ENCODE measurements at places on chromosomes 1 and 21.

- DNase-seq = no peak
These were observed 34.8 kb downstream of the CLCA1 start for GRCh38 chr1:86503406-86504136.

- DNase-seq = no peak
These were observed 146.9 kb upstream of the POGK start for GRCh38 chr1:166692346-166692745.

GRCh38 chr1:46019348-46019747, 113.1 kb downstream of the PIK3R3 start:
- no peak for DNase-seq

DNA sequence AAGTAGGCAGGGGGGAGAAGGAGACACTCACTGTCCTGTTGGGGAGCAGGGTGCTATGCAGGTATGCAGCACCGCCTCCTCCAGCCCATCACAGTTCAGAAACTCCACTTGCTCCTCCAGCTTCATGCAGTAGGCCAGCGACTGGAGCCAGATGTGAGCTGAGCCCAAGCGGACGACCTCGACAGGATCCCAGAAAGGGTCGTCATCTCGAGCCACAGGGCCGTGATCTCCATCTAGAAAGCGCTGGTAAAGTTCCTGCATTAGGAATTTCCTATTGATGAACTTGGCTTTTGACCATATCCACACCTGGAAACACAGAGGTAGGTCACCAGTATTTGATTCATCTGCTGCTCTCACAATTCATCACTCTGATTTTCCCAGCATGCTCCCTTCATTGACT, 56.1 kb downstream of the SCCPDH start:
- no peak for DNase-seq

- no peak for DNase-seq
These were observed 40.4 kb downstream of the PHC2 start for GRCh38 chr1:33390542-33390941.

DNA sequence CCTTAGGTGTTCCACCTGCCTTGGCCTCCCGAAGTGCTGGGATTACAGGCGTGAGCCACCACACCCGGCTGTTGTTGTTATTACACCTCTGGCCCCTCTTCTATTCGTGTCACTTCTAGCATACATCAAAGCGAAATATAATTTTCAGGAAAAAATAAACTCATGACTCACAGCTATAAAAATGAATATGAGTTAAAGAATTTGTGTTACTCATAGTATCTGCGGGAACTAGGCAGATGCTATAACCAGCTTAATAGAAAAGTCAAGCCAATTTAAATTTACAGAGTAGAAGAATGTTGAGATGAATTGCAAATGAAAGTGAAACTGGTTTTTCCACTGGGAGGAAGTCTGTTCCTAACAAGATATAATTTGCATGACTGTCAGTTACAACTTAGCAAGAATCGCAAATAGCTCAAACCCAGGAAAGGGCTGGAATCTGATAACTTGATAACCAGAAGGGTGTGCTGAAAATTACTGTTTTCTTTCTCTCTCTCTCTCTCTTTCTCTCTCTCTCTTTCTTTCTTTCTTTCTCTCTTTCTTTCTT, 11.2 kb downstream of the OR2W3 start:
- DNase-seq = no peak

DNA sequence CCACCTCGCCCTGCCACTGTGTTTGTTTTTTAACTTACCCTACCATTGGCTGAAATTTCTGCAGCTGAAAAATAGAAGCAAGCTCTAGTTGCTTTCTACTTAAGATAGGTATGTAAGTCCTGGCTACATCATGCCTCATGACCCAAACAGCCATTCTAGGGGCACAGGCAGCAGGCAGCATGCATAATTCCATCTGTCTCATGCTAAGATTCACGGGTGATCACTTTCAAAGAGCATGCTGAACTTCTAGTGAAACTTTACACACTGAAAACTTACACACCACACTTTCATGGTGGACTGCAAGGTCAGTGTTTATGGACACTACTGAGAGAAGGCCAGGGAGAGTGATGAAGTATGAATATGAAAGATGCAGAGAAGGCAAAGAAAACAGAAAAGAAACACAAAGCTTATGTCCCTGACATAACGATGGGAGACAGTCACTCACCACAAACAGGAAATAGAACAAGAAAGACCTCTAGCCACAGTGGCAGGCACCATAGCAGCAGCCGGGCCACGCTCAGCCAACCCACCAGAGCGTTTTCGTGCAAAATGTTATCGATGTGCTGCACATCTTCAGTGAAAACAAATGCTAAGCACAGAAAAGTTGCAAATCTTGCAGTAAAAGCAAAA, 102.3 kb upstream of the TIAM1 start:
- DNase-seq = no peak

DNA sequence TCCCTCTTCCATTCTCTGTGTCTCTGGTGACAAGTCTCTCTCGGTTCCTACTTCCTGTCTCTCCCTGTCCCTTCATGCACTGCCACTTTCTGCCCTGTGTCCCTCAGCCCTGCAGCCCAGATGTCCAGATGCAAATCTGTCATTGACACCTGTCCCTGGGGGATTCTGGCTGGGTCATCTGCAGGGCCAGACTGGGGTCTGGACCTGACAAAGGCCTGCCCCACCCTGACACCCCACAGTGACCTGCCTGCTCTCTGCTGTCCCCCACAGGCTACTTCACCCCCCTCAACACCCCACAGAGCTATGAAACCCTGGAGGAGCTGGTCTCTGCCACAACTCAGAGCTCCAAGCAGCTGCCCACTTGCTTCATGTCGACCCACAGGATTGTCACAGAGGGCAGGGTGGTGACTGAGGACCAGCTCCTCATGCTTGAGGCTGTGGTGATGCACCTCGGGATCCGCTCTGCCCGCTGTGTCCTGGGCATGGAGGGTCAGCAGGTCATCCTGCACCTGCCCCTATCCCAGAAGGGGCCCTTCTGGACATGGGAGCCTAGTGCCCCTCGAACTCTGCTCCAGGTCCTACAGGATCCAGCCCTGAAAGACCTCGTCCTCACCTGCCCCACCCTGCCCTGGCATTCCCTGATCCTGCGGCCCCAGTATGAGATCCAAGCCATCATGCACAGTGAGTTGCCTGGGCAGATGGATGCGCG, 7.2 kb downstream of the THEMIS2 start:
- no peak for DNase-seq

DNA sequence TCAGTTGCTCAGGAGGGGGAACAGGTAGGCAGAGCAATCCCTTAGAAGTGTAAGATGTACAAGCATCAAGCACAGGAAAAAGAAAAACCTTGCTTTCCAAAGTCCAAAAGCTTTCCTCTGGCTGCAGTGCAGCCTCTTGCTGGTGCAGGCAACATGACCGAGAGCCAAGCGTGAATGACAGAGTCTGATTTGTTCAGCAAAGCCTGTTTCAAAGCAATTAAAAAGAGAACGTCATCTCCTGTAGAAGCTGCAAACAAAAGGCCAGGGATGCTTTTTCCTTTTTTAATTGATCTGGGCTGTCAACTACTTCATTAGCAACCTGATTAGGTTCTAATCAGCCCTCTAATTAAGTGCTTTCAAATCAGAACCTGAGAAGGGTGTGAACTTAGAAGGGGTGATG, 38.2 kb upstream of the PLA2G2C start:
- DNase-seq = no peak

DNA sequence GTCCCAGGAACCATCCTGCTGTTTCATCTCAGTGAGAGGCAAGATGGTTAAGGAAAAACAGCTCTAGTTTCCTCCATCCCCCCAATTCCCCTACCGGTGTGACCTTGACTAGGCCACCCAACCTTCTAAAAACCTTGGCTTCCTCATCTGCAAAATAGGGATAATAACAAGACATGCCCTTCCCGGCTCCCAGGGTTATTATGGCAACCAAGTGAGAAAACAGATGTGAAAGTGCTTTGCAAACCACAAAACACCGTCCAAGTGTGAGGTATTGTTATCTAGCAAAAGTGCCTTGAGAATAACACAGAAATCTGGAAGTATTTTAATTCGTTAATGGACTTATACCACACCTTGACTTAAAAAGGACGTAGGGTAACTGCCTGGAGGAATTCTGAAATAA, 62.7 kb downstream of the ITPKB start:
- no peak for DNase-seq

GRCh38 chr1:109370712-109371340, 26.9 kb downstream of the SORT1 start:
- DNase-seq = no peak

DNA sequence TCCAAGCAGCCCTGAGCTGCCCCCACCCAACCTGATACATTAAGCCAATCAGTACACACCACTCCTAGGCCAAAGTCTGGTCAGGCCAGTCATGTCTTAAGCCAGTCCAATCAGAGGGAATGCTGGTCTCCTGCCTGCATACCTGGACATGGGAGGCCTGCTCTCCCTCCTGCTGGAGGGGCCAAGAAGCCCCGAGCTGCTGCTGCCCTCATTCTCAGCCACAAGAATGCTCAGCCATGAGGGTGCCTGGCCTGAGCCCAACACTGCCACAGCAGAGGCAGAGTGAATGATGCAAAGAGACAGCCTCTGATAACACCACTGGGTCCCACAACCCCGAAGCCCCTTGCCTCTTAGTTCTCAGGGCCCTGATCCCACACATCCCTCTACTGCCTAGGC, 23.0 kb downstream of the CHD5 start:
- no peak for DNase-seq

DNA sequence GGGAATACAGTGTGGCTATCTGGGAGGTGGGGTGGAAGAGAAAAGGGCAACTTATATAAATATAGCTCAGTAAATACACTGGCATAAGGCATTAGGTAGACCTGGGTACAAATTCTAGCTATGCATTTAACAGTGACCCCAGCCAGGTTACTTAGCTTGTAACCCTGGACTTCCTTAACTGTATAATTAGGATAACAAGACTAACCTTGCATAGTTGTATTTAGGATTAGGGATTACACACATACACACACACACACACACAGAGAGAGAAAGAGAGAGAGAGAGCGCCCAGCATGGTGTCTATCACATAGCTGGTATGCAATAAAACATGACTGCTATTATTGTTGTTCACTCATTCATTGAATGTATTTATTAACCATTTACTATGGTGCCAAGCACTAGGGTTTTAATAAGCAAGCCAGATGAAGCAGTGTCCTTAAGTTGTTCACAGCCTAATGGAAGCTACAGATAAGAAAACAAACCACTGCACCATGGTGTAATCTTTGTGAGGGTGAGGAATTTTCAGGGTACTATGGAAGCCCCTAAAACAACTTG, 251.4 kb downstream of the ZNF648 start:
- DNase-seq = no peak

DNA sequence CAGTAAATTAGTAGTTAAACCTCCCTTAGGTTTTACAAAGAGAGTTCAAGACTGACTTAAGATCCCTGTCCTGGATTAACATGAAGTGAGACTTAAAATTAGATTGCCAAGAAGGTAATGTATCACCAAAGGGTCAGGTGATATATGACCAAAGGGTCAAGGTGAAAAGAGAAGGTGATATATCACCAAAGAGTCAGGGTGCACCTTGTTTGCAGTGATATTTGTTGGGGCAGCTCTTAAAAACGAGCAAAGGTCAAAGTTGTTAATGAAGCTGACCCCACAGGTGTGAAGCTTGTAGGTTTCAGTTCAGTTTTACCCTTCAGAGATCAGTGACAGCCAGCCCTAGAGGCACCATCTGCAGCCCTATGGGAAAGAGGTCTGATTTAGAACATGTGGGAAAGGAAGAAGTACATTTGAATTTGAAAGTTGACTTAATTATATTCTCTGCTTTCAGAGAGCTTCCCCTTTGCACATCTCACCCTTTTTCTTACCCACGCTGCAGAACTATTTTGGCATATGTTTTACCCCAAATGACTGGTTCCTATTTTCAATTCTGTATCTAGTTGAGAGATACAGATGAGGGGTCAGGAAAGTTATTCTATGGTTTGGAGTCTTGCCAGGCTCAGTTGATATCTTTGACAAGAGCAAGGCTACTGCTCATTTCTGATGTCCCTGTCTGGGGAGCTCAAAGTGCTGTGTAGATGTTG, 170.8 kb downstream of the S1PR1 start:
- no peak for DNase-seq

- DNase-seq = no peak
These were observed 11.7 kb downstream of the C1orf94 start for GRCh38 chr1:34188418-34188817.

DNA sequence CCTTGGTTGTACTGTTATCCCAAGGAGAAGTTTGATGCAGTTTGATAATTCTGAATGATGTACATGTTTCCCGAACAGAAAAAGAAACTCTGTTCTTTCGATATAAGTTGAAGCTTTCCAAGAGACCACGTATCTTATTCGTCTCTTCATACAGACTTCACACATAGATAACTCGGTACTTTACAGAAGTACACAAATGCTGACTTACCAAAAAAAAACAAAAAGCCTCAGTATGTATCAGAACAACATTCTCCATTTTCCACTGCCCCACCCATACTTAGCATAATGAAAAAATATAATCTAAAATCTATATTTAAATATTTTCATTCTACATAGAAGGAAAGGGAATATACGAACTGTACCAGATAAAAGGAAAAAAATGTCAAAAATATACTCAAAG, 2.2 kb downstream of the FOXJ3 start:
- DNase-seq = no peak

- no peak for DNase-seq
These were observed 2.8 kb upstream of the ZBTB7B start for GRCh38 chr1:154999571-155000410.

GRCh38 chr1:184806296-184806721, 51.7 kb upstream of the EDEM3 start:
- DNase-seq = no peak

GRCh38 chr1:29124366-29125236, 898 bp upstream of the TMEM200B start:
- no peak for DNase-seq

DNA sequence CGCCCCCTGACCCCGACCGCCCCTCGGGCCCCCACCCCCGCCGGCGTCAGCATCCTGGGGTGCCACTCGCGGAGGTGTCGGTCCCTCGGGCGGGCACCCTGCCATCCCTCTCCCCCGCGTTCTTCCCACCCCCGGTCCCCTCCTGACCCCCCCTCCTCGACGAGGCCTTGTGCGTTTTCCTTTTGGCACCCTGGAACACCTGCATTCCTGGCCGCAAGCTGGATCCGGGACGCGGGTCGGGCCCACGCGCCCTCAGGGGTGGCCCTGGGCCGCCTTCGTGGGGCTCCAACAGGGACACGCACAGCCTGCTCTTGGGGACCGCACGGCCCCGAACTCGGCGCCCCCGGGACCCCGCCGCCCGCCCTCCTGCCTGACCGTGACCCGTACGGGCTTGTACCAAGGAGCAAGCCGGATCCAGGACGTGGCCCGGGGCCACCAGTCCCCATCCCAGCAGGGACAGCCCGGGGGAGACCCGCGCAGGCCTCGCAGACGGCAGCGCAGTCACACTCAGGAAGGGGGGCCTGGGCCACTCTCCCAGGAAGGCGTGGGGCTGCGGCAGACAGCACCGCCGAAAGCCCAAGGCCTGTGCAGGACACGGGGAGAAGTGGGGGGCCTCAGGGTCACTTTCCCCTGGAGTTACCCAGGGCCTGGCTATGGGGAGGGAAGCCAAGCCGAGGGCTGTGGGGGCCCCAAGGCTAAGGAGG, 579 bp upstream of the SLC19A1 start:
- DNase-seq = no peak

GRCh38 chr1:202165942-202166843, 5.8 kb upstream of the PTPN7 start:
- no peak for DNase-seq

Measured in DMS 273 treated with DMSO at 0.1 percent for 48 hours (cell line).